Pons (tissue), 1 donor: ENCODE measurements at places on chromosomes 1 and 21.

DNA sequence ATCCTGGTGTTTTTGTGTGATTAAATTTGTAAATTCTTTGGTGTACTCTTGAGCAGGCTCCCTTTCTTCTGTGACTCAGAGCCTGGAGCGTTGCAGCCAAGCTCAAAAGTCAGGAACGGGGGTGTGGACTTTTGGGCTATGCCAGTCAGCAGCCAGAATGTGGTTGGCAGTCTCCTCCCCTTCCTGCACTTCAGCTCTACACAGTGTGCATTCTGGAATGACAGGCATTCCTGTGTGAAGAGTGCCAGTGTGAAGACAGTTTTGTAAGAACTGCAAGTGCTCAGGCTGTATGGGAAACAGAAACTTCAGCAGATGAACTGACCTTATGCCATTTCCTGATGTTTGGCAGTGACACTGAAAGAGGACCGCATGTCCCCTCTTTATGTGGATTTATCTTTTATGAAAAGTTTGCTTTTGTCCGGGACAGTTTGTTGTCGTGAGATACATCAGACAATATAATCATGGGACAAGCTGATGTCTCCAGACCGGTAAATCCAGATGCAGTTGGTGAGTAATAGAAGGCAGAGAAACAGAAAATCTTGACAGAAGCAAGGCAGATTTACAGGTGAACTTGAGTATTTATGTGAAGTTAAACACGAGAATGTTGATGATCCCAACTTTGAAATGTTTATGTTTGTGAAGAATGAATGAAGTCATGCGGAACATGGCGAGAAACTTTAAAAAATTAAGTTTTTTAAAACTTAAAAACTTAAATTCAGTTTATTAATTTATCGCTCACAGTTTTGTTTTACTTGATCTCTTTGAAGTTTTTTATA lies 67.7 kb upstream of the RCC1 start:
- peak; percentile 62 for DNase-seq

DNA sequence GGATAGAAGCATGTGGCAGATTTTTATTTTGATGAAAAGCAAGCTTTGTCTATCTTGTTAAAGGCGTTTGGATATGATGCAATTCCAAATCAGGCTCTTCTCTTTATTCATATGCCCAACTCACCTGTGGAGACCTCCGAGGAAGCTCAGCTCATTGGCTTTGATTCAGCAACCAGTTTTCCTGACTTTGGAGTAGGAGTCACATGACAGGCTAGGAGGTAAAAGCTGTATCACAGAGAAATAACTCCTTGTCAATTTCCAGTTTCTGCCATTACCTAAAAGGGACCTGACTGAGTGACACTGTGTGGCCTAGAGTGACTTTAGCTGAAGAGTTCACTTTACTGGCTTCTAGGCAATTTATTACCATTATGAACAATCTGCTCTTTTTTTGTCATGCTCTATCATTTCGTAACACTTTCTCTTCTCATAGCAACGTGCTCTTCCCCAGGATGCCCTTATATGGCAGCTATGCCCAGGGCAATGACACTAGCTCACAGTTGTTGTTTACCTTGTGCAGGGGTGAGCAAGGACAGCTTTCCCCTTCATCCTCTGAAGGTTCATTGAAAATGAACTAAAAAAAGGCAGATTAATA lies 107.2 kb downstream of the KCNK1 start:
- DNase-seq = no peak

GRCh38 chr1:68717330-68717729 lies 220.4 kb upstream of the DEPDC1 start:
- no peak for DNase-seq

DNA sequence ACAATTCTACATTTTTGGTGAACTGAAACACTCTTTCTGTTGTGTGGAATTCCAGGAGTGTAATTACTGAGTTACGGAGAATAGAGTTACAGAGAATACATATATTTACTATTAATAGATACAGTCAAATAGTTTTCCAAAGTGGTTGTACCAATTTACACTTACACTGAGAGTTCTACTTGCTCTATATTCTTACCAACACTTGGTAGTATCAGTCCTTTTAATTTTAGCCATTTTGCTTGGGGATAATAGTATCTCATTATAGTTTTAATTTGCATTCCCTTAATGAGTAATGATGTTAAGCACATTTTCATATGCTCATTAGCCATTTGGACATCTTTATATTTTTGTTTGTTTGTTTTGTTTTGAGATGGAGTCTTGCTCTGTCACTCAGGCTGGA lies 28.9 kb downstream of the AGO4 start:
- no peak for DNase-seq

- no peak for DNase-seq
Observed at GRCh38 chr1:28058971-28059878, 29.2 kb downstream of the EYA3 start.
